CD4-positive, alpha-beta T cell treated with Interleukin-2 at 100 ng/mL for 4 hours (primary cell): ENCODE measurements at places on chromosomes 2 and 18.

- no peak for DNase-seq
These were observed 41.6 kb downstream of the GFPT1 start for GRCh38 chr2:69345434-69345833.

DNA sequence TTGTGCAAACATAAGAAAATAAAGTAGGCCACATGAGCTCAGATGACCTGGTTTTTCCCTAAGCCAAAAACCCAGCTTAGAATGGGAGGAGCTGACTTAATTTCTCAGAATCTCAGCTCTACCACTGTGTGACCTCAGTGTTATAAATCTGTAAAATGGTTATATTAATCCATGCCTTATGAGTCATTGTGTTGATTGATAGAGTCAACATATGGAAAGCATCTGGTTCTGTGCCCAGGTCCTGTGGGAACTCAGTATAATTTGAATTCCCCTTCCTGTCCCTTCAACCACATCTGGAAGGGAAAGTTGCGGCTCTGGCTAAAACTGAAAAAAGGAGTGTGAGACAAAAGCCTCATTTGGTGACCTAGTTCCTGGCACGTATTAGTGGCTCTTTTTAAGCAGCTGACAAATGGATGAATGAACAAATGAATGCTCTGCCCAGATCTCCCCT is 25.7 kb downstream of the TMEM177 start:
- DNase-seq = peak; percentile 48

- no peak for DNase-seq
These were observed 725.8 kb downstream of the SATB2 start for GRCh38 chr2:198731842-198732399.

GRCh38 chr2:199484927-199485326 is 27.2 kb upstream of the SATB2 start:
- DNase-seq = no peak
